ENCODE measurements at places on chromosomes 11 and 22.
A peak's percentile ranks its signal among the peaks of the same experiment; 100 is the strongest.

DNA sequence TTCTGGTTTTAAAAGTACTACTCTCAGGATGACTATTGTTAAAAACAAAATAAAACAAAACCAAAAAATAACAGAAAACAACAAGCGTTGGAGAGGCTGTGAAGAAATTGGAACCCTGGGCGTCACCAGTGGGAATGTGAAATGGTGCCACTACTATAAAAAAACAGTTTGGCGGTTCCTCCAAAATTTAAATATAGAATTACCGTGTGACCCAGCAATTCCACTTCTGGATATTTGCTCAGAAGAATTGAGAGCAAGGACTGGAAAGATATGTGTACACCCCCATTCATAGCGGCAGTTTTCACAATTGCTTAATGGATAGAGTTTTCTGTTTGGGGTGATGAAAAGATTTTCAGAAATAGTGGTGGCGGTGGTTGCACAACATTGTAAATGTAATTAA, 8.6 kb downstream of the APOA4 start:
- no peak for DNase-seq

- DNase-seq, result no peak
Observed at GRCh38 chr11:93689240-93689639, 27.8 kb downstream of the CEP295 start.

DNA sequence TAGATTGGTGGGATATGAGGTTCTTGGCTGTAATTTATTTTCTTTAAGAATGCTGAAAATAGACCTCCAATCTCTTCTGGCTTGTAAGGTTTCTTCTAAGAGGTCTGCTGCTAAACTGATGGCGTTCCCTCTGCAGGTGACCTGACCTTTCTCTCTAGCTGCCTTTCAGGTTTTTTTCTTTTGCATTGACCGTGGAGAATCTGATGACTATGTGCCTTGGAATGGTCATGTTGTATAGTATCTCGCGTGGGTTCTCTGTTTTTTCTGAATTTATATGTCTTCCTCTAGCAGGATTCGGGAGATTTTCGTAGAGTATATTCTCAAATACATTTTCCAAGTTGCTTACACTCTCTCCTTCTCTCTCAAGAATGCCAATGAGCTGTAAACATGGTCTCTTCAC, 122.2 kb downstream of the DDX10 start:
- DNase-seq, result no peak

GRCh38 chr22:23521441-23522113, 58.5 kb downstream of the IGLL1 start:
- DNase-seq, result peak; percentile 45

GRCh38 chr11:118227865-118228785, 3.3 kb upstream of the JAML start:
- DNase-seq, result no peak

GRCh38 chr11:70415191-70415590, 16.9 kb downstream of the CTTN start:
- DNase-seq, result no peak

- no peak for DNase-seq
Observed at GRCh38 chr11:60880643-60881282, 13.4 kb downstream of the ZP1 start.

DNA sequence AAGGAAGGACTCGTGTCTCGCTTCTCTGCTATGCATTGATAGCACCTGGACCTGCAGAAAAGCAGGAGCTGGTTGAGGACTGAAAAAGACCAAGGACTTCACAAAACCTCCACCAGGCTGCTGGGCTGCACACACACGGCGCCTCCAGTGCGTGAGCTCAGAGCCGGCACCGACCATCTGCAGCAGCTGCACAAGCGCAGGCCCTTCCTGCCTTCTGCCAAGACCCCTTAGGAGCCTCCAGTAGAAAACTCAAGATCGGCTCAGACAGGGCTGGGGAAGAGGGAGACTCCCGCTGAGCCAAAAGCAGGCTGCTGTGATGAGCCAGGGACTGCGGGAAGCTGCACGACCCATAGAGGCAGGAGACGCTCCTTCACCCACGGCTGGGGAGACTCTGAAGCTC, 70.9 kb downstream of the PHF21B start:
- DNase-seq, result no peak

DNA sequence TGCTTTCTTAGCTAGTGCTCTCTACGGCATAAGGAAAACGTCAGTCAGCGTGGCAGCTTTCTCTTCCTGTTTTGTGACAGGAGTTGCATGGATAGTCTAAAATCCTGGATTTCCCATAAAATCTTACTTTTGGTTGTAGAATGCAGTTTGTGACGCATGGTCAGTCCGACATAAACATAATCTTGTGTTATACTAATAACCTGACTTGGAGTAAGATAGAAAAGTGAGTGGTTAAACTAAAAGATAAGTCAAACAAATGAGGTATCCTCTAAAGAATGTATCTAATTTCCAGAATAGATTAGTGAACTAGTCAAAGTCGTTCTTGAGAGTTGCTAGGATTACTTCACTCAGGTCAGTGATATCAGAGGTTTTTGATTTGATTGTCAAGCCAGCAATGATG, 157.6 kb downstream of the PGR start:
- no peak for DNase-seq

DNA sequence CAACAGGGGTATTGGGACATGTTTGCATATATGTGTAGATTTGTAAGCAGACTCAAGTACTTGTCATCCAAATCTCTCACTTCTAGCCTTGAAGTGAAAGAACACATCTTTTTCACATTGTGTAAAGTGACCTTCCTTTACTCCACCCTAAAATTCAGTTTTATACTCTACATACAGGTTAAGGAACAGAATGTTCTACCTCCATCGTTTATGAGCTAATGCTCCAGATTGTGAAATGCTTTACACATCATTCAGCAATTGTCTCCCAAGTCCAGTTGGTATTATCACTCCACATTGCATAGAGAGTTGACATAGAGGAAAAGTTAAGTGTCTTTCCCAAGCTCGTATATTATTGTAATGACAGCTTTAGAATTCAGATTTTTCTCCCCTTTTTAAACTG, 46.1 kb upstream of the BLID start:
- no peak for DNase-seq

DNA sequence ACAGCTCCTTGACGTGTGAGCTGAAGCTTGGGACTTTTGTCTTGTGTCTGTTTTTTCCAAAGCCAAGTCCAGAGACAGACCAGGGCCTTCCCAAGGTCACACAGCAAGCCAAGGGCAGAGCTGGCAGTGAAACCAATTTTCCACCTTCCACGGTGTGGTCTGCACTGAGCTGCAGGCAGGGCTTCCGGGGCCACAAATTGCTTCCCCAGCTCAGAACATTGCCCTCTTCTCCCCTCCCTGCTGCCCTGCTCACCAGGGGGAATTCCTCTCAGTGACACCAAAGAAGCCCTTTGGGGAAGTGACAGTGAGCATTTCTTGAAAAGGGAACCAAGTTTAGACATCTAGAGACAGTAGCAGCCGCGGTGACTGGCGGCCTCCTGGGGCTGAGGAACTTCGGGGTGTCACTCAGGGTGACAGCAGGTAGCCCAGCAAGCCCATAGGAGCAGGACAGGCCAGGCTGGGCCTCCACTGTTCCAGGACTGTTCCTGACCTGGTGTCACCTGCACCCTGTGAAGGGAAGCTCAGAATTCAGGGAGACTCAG, 9.2 kb downstream of the FXYD2 start:
- DNase-seq, result no peak

DNA sequence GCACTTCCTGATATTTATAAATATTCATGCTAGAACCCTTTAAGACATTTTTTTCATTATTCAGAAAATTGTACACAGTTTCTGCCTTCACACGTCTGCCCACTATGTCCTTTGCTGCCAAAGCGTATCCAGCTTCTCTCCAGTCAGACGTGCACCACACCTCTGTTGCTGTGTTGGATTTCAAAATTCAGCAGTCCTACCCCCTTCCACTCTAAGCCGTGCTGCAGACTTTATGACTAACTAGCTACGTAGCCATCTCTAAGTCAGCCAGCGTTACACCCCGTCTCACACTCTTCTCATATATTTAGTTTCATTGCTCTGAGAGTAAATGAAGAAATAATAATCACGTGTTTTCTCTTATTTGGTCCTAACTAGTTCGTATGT, 28.2 kb upstream of the OPCML start:
- DNase-seq, result no peak

- DNase-seq, result no peak
Observed at GRCh38 chr11:76208438-76209374, 2.4 kb upstream of the WNT11 start.

DNA sequence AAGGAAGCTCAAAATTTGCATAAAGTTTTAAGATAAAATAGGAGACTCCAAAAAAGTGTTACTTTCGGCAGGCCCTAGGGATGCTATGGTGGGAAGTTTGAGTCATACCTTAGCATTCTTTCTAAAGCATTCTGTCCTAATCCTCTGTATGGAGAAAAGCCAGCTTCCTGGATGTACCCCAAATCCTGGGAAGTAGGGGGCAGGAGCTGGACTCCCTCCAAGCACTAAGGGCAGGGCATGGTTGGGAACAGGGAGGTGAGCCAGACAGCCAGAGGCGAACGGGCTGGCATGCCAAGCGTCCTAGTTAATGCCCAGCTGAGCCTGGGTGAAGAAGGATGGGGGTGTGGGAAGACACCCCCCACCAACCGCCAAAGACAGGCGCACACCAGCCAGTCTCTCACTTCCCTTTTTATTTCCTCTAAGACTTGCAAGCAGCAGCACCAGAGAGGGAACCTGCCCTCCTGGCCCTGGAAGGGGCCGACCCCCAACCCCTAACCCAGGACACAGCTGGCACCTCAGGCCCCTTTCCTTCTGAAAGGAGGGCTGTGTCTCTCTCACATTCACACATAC, 23.9 kb downstream of the RTN4RL2 start:
- no peak for DNase-seq

GRCh38 chr11:115958089-115959000, 454.1 kb upstream of the CADM1 start:
- no peak for DNase-seq

DNA sequence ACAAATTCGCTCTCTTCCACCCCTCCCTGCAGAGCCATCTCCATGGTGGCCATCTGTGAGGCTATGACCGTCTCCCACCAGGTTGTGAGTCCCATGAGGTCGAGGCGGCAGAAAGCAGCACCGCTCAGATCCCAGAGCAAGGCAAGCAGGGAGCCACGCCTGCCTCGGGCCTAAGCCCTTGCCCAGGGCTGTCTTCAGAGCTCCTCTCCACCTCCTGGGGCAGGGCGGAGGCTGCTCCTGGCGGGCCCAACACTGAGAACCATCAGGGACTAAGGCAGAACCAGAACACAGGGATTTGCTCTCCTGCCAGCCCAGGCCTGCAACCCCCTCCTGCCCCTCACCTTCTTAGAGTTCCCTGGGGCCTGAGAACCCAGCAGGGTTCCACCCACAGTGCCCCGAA, 80.9 kb upstream of the WNT11 start:
- no peak for DNase-seq

DNA sequence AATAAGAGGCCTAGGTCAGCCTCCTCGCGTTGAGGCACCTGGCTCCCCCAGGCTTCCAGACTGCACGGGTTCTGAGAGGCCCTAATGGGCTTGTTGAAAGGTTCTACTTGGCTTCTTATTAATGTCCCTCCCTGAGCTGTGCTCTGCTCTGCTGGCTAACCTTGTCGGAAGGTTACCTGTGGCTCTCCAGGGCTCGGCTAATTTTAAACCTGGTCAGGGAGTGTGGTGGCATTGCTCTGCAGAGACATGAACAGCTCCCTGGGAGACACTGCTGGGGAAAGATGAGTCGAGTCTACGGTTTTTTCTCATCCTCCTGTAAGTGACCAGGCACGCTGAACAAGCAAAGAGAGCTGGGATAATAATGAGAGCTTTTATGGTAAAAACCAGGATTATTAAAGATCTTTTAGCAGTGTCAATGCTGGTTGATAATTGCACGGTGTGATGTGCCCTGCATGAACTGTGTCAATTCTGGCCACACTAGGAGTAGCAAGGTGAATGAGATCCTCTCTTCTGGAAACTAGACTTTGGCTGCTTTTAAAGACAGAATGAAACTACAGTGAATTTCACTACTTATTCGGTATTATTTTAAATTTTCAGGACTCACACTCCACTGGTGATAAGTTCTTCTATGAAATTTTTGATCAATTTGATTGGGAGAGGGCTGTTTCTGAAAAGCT, 70.7 kb downstream of the TEAD1 start:
- no peak for DNase-seq

- no peak for DNase-seq
Observed at GRCh38 chr11:60872124-60872960, 5.0 kb downstream of the ZP1 start.

DNA sequence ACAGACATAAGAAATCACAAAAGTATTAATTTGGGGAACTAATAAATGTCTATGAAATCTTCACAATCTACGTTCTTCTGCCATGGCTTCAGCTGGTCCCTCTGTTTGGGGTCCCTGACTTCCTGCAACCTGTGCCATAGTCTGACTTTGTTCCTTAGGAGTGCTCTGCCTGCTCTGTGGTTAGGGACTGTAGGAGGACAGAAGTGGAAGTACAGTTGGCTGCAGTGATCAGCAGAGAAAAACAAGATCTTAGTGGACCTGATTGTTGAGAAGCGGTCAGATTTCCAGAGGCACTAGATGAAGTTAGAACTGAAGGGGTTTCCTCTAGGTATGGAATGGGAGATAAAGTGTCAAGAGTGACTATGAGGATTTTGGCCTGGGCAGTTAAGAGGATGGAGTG, 80.6 kb downstream of the PPP6R3 start:
- no peak for DNase-seq

DNA sequence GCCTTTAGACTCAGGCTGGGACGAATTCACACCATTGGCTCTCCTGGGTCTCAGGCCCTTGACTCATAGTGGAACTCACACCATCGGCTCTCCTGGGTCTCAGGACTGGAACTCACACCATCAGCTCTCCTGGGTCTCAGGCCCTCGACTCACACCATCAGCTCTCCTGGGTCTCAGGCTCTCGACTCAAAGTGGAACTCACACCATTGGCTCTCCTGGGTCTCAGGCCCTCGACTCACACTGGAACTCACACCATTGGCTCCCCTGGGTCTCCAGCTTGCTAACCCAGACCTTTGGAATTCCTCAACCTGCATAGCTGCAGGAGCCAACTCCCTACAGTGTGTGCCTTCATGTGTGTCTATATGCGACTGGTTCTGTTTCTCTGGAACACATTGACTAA, 56.7 kb downstream of the SHISAL1 start:
- DNase-seq, result no peak

DNA sequence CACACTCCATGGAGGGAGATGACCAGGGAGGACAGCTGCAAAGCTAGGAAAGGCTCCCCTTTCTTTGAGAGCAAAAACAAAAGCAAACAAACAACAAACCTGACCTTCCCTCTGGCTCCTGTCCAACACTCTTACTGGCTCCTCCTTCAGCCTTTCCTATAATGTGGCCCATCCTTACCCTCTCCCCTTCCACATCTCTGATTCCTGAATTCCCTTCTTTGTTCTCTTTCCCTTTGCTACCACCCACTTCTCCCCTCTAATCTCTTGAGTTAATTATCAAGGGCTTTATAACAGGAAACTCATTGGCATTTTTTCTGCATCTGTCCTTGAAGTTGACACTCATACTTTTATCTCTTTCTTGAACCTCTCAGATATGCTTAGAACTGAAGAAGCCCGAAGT, 56.3 kb downstream of the ZNF280B start:
- no peak for DNase-seq

DNA sequence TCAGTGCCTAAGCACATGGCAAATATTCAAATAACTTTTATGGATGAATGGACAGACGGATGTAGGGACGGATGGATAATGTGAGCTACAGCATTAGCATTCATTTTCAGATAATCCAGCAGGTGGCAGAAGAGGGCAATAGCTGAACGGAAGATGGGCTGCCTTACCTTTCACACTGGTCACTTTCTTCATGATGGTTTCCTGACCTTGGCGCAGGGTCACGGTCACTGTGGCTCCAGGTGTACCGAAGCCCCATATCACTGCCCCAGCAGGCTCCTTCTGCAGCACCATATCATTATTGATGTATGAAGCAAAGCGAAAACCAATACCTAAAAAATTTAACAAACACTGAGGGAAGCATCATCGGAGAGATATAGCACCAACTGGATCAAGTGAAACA, 4.3 kb downstream of the SIAE start:
- DNase-seq, result no peak

Data from AG09309 (cell line).